Cortex of kidney (tissue), 1 donor: ENCODE measurements at places on chromosomes 1 and 21.

DNA sequence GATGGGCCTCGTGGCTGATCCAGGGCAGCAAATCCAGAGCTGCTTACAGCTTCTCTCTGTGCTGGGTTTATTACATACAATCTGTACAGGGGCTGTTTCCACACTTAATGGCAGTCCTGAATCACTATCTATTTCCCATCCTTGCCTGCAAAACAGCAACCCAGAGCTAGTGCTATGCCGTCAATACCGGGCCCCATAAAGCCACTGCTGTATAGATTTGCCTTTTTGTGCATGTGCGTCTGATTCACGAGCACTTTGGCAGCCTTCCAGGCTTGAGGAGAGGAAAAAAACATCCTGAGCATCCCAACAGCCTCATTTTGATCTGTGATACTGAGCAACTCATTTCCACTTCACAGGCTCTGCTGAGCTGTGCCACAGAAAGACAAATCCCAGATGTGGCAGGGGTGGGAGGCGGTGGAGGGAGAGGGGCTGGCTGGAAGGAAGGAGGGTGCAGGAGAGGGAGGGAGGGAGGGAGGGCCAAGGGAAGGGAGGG lies 65.2 kb upstream of the TARBP1 start:
- no peak for DNase-seq

DNA sequence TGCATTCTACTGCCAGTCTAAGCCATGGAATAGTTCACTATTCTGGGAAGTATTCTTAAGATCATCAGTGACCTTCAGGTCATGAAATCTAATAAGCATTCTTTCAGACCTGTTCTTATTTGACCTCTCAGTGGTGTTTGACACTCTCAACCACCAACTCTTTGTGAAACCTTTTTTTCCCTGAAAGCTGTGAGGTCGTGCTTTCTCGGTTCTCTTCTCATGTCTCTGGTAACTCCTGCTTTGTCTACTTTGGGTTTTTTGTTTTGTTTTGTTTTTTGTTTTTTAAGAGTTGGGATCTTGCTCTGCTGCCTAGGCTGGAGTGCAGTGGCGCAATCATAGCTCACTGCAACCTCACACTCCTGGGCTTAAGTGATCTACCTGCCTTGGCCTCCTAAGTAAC lies 56.3 kb downstream of the POU2F1 start:
- no peak for DNase-seq

DNA sequence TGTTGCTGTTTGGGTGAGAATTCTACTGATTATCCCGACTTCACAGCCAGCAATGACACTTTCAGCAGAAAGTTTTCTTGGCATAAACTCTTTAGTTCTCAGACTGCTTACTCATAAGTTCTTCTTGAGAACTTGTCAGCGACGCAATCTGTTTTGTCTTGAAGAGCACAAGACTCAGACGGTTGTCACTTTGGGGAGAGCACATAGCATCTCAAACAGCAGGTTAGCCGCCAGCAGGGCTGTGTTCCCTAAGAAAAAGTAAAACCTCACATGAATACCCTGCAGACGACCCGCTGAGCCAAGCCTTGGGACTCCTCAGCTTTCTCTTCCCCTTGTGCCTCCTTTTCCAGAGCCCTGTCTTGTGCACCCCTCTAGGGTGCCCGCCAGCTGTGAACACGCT lies 11.4 kb downstream of the AGMAT start:
- DNase-seq: no peak

DNA sequence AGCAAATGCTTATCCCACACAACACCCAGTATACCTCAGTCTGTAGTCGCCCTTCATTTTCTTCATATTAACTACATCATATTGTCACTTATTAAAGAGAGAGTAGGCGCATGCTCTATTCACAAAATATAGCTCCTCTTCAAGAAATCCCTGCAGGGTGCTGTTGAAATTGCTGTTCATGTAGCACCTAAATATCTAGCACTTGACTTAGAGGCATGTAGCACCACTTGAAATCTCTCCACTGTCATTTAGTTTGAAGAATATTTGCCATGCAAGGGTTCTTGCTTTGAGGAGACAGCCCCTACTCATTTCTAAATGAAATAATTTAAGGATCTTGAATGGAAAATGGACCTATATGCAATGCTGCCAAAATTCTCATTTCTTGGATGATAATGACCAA lies 20.9 kb upstream of the LRRC8B start:
- DNase-seq: no peak

GRCh38 chr21:28334407-28334806 lies 658.3 kb downstream of the LTN1 start:
- no peak for DNase-seq

DNA sequence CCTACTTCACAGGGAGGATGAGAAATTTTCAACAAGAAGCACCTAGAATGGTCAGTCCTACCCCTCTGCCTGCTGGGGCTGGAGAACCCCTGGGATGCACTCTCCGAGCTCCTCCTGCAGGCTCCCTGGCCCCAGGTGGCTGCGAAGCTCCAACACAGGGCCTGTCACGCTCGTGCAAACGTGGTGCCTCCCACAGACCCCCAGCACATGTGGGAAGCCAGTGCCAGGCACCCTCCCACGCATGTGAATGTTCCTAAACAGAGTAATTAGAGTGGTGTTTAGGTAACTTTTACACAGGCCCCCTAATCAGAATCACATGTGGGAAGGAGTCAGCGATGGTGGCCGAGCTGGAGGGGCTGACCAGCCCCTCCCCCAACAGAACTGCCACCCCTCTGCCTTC lies 28.4 kb downstream of the GLIS1 start:
- DNase-seq: no peak

DNA sequence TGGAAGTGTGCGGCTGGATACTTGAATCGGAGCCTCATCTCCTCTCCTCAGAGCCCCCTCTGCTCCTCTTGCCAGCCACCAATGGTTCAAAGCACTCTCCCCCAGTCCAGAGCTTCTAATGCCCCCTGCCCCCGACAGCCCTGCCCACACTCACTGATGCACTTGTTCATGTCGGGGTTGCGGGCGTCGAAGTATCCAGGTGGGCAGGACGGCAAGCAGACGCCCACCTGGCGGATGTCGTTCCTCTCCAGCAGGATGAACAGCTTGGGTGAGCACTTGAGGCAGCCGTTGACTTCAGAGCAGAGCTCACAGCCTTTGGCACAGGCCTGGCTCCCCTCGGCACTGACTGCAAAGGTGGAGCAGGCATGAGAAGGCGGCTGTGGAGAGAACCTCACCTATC lies 18.4 kb downstream of the RSPO1 start:
- DNase-seq: no peak

DNA sequence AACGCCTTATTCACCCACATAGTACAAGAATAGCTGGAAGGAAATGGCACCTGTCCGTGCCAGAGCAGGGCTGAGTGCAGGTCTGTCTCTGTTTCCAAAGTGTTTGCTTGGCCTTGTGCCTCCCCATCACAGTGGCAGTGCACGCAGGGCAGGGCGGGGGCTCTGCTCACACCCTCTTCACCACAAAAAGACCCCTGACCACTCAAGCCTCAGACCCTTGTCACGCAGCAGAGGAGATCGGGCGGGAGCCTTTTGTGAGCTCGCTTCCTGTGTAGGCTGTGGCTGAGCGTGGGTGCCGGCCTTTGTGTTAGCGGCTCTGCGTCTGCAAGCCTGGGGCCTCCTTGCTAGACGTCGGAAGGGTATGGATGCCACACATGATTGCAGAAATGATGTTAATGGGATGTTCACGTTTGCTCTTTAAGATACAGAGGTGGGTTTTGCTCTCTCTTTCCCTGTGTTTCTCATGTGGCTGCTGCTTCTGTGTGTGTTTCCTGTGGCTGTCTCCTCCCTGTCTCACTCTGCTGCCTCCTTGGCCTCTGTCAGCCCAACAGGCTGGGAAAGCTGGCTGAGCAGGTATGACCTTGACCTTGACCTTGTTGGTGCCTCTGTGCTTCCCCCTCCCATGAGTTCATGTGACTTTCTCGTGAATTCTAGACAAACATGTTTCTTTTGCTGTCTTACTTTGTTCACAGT lies 45.4 kb downstream of the S100B start:
- DNase-seq: no peak

GRCh38 chr1:194215448-194215847 lies 1029.0 kb upstream of the B3GALT2 start:
- DNase-seq: no peak

DNA sequence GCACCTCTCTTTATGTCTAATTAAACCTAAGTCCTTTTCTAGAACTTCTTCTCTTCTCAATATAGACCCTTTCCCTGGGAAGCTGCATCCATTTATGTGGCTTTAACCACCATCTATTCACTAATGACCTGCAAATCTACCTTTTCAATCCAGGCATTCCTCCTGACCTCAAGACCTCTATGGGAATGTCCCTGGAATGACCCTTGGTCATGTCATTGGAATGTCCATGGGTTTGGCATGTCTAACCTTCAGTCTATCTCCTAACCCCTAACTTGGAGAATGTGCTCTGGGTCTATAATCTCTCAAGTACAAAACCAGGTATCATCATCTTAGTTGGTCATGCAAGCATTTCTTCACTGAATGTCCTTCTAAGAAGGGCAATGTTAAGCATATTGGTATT lies 196.1 kb downstream of the KCNH1 start:
- no peak for DNase-seq

DNA sequence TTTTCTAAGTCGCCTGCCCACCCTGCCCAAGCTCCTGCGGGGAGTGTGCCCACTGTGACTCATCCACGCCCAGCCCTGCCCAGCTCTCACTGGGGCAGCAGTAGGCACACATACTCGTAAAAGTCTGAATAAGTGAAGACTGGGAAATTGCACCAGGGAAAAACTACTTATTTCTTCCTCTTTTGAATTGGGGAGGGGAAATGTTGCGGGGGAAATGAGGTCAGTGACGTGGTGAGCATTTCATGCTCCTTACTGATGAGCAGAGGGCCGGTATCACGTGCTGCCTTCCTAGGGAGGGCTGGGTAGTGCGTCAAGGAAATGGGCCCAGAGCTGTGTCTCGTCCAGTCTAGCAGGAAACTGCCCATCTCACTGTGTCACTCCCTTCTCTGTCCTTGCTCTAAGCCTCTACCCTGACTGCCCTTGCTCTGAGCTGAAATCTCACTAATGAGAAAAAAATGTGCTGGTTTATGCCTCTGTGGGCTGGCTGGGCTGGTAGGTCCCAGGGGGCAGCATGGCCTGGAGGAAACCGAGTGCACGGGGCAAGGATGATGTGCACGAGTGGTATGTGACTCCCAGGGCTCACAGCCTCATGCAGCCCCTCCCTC lies 13.5 kb upstream of the TNFRSF1B start:
- no peak for DNase-seq

GRCh38 chr1:38686167-38686926 lies 173.2 kb downstream of the RRAGC start:
- DNase-seq: no peak

- DNase-seq: no peak
These were observed 35.1 kb downstream of the NUAK2 start for GRCh38 chr1:205286335-205286950.

GRCh38 chr1:115067161-115067859 lies 22.0 kb downstream of the TSPAN2 start:
- DNase-seq: no peak

DNA sequence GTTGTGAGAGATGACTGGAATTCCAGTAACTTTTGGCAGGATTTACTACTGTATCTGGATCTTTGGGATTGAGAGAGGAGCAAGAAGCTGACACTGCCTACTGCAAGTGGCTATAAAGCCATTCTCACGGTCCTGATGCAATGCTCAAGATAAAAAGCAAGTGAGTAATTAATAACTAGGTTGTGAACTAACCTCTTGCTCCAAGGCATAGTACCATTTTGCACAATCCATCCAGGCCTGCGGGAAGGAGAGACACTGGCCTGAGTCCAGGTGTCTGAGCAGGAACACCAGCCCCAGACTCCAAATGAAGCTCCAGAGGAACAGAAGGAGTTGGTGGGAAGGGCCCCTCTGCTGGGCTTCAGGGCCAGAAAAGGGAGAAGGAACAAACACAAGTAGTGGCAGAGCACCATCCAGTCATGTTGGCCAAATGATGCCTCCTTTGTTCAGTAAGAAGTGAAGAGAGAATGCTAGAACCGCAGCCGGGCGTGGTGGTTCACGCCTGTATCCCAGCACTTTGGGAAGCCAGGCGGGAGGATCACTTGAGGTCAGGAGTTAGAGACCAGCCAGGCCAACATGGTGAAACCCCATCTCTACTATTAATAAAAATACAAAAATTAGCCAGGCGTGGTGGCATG lies 9.9 kb upstream of the SLC45A3 start:
- no peak for DNase-seq

DNA sequence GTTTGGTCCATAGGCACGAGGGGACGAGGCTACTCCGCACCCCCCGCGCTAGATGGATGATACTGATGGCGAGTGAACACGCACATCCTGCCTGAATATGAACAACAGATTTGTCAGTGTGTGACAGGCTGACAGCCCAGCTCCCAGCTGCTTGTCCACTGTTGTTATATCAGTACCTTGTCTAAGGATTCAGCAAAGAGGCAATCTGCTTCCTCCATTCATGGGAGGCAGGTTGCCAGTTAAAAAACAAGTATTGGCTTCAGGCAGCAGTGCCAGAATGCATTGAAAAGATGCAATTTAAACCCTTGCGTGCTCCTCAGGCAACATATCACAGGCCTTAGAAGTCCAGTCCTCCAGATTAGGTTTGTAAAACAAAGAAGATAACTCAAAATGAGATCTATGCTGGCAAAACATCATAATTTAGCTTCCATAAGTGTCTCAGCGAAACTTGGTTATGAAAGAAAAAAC lies 223.3 kb downstream of the GPATCH2 start:
- no peak for DNase-seq

DNA sequence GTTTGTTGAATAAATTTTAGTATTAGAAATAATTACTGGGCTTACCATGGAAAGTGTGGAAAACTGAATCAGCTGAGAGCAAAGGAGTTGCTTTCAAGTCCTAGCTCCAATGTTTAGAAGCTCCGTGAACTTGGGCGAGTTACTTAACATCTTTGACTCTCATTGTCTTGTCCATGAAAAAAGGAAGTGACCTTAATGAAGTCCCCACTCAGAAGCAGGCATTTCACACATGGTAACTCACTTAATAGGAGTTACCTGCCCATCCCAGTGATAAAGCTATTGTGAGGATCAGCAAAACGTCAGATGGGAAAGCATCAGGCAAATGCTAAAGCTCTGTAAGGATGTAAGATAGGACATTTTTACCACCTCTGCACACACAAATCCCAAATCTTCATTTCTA lies 34.0 kb upstream of the GADD45A start:
- DNase-seq: no peak

- DNase-seq: no peak
These were observed 1.5 kb downstream of the HMCN1 start for GRCh38 chr1:185735701-185736064.

GRCh38 chr1:218388591-218388990 lies 43.5 kb downstream of the TGFB2 start:
- no peak for DNase-seq

DNA sequence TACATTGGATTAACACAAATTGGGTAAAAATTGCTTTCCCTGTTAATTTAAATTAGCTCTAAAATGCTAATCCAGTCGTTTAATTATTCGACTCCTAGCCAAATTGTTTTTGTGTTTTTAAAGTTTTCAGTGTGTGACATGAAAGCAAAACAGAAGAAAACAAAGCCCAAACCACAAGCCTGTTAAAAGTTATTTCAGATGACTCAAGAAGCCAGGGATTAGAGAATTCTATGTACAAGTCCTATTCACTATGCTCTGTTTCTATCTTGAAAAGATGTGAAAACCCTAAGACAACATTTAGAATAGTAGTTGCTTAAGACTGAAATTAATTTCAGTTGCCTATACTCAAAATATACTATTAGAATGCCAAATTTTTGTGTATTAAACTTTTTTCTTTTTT lies 294.8 kb upstream of the ADAMTS5 start:
- DNase-seq: no peak

- no peak for DNase-seq
These were observed 137.3 kb downstream of the SLC30A10 start for GRCh38 chr1:219790834-219791615.
